Effector CD8-positive, alpha-beta T cell (primary cell): ENCODE measurements at places on chromosomes 12 and 14.
A peak's percentile ranks its signal among the peaks of the same experiment; 100 is the strongest.

DNA sequence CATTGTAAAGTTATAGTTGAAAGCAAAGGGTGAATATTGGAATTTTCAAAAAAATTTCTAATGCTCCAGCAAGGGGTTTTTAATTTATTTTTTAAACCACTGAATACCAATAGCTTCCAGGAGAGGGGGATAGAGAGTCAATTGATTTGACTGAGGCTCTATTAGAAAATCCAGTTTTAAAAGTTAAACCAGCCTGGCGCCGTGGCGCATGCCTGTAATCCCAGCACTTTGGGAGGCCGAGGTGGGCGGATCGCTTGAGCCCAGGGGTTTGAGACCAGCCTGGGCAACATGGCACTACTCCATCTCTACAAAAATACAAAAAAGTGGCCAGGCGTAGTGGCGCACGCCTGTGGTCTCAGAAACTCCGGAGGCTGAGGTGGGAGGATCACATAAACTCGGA is 150.1 kb downstream of the SLC38A4 start:
- no peak for DNase-seq

GRCh38 chr12:8899830-8900229 is 14.5 kb upstream of the PHC1 start:
- no peak for DNase-seq

DNA sequence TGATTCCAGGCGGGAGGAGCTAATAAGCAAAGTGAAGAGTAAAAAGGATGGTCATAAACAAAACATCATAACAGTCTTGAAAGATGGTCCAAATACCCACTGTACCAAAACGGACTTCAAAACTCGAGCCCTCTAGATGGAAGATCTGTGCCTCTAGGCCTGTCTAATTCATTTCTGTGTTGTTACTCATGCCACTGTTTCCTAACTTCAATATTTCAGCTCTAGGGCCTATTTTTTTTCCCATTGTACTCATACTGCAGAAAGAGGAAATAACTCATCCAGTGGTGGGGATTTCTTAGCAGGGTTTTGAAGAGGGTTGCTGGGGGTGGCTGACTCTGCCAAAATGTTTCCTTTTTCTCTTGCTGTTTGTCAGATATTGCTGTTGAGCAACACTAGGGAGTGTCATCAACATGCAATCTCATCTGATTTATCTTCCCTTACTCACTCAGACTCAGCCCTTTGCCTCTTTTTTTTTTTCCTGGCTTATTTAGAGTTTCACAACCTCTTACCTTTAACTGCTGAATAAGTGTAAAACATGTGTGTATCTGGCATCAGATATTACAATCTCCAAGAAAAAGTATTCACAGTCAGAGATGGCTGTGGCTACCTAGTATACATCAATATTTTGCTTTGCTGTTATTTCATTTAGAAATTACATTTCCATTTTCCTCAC is 189.6 kb downstream of the DUSP6 start:
- DNase-seq = no peak

DNA sequence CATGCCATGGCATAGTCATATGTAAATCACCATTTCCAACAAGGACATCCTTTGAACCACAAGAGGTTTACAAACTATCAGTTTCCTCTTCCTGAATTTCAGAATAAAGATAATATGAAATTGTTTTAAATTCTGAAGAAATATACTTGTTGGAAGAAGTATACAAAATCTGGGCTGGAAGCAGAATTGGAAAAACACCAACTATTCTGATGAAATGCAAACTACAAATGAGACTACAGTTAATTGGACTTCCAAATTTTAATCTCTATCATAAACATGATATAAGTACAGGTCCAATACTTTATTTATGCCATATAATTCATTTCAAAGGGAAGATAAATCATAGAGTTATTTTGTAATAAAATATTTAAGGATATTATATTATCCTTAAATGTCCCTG is 80.1 kb downstream of the NOVA1 start:
- no peak for DNase-seq

GRCh38 chr14:53174918-53175317 is 21.8 kb upstream of the DDHD1 start:
- DNase-seq = no peak

- DNase-seq = peak; percentile 58
These were observed 933.8 kb downstream of the TMEM121 start for GRCh38 chr14:106459971-106460730.

DNA sequence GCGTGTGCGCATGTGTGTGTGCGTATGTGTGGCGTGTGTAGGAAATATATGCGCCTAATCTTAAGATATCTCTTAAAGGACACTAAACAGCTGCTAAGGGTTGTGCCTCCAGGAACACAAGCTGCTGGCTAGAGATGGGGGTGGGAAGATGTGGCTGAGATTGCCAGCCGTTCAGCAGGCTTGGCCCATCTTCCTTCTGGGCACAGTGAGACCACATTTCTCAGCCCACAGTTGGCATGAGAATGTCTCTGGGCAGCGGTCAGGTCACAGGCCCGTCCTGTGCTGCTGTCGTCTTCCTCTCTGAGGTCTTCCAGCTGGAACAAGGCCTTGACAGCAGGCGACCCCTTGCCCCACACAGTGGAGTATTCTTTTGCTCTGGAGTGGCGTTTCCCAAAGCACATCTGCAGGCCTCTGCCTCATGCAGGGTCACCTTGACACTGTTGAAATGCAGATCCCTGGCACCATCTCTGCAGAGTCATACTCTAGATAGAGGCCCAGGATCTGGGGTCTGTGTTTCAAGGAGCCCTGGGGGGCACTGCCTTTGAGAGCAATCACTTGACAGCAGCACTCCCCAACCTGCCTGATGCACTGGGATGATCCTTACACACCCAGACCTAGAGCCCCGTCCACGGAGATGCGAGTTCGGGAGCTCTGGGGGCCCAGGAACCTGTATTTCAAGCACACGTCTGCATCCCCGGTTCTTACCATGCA is 335.5 kb upstream of the SFSWAP start:
- no peak for DNase-seq

- DNase-seq = no peak
These were observed 478.2 kb downstream of the GLT1D1 start for GRCh38 chr12:129331356-129332085.

DNA sequence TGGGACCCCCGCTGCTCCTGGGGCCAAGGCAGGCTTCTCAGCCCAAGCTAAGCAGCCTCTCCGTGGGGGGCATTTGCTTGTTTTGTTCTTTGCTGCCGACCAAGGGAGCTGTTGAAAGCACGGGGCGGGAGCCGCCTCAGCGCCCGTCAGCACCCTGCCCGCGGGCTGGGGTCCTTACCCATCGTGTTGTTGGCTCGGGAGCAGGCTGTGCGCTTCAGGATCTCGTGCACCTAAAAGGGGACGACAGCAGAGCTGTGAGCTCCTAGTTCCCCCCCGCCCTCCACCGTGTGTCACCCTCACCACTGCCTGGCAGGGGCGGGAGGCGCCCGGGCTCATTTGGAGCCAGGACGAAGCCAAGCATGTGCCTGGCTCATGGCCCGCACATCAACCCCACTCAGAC is 117.5 kb downstream of the ANO2 start:
- no peak for DNase-seq

- DNase-seq = peak; percentile 39
These were observed 1.7 kb upstream of the GPR68 start for GRCh38 chr14:91246051-91246852.

DNA sequence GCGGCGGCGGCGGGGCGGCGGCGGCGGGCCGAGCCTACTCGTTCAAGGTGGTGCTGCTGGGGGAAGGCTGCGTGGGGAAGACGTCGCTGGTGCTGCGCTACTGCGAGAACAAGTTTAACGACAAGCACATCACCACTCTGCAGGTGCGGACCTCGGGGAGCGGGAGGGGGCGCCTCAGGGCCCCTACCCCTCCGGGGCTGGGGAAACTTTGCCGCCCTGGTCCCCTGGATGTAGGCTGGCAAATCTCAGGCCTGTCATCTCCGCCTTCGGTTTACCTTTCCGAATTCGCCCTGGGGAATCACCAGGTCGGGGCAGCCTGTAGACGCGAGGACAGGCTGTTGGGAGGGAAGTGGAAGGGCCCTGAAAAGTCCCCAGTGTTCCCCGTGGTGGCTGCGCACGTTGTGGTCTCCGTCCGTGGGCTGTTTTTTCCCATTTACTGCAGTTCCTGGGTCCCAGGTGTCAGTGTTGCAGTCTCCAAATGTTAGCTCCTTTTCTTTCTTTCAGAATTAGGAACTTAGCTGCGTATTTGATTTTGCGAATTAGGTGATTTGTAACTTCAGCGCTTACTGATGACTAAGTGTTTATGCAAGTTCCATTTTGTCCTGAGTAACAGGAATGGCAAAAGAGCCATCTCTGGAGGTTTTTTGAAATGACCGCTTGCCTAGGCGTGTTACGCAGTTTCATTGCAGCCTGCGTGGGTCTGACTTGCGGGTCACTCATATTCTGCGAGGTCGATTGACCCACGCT is 656 bp downstream of the RAB21 start:
- peak; percentile 54 for DNase-seq

- DNase-seq = no peak
These were observed 75.3 kb upstream of the FAR2 start for GRCh38 chr12:29073631-29074239.

- DNase-seq = no peak
These were observed 35.1 kb downstream of the CCDC85C start for GRCh38 chr14:99568567-99569560.

GRCh38 chr12:89262855-89263552 is 89.3 kb downstream of the DUSP6 start:
- no peak for DNase-seq

DNA sequence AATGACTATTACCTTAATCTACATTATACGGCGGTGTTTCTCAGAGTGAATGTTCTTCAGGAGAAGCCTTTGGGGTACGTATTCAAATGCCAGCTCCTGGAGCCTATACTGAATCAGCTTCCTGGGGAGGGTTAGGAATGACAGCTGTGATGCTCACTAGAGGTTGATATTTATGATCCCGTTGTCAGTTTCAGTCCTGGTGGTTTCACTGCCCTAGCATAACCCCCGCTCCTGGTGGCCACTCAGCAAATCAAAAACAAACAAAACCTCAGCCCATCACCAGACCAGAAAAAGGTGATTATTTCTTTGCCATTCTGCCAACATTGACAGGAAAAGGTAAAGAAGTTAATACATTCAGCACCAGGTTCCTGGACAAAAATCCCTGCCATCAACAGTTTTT is 136.5 kb upstream of the CRY1 start:
- DNase-seq = no peak

GRCh38 chr12:90216815-90217214 is 508.2 kb upstream of the ATP2B1 start:
- no peak for DNase-seq

DNA sequence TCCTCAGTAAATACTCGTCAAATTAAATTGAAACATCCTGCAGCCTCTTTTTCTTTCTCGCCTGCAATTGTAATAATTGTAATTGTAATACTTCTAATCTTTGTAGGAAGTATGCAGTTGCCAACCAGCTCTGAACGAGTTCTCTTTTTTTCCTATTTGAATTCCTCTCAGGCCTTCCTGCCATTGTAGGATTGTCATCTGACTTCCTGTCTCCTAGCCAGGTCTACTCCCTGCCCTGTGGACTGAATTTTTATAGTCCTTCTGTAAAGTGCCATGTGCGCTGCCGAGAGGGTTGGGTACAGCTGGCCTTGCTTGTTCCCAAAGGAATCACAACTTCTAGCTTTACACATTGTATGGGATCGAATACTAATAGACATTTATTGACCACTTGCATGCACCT is 183.3 kb downstream of the SSPN start:
- no peak for DNase-seq

GRCh38 chr12:5560265-5560664 is 128.4 kb downstream of the NTF3 start:
- no peak for DNase-seq

DNA sequence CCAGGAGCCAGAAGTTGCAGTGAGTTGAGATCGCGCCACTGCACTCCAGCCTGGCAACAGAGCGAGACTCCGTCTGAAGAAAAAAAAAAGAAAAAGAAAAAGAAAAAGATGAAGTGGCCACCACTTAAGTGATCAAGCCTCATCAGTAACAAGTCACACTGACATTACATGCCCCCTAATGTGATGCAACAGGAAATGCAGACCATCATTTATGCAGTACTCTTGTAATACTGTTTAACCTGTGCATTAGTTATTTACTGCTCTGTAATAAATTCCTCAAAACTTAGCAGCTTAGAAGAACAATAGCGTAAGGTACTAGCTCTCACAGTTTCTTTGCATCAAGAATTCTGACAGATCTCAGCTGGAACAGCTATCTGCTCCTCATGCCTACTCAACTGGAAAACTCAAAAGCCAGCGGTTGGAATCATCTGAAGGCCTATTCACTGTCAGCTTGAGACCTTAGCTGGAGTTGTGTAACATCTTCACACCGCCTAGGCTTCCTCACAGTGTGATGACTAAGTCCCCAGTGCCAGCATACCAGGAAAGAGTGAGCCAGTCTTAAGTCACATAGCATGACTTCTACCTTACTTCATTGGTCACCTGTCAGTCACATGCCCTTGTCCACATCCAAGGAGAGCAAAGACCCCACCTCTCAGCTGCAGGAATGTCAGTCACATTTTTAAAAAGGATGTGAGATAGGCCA is 31.5 kb downstream of the EPS8 start:
- no peak for DNase-seq

DNA sequence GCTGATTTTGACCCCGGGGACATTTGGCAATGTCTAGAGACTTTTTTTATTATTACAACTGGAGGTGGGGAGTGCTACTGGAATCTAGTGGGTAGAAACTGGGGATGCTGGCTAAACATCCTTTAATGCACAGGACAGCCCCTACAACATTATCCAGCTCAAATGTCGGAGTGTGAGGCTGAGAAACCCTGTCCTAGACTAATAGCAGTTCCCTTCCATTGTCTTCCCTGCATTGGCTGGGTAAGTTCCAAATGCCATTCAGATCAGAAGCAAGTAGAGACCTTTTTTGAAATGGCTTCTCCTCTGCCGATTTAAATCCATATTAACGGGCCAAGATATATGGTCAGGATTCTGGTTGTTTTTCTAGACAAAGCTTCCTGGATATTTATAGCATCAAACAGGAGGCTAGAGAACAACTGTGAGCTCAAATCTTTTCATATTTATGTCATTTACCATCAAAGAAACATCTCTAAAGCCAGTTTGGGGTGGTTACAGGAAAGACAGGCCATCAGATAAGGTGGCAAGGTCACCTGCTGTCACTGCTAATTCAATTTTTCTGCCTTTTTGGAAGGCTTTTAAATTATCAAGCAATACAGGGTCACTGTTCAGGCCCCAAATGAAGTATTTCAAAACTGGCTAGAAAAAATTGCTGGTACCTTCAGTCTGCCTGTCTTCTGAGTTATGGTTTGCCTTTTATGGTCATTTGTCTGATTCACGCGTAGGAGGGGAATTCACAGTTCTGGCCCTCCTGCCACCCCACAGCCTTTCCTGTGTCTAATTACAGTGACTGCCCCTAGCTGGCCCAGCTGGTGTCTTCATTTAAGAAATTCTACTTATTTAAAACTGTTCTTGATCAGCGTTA is 20.1 kb upstream of the AKAP5 start:
- no peak for DNase-seq

DNA sequence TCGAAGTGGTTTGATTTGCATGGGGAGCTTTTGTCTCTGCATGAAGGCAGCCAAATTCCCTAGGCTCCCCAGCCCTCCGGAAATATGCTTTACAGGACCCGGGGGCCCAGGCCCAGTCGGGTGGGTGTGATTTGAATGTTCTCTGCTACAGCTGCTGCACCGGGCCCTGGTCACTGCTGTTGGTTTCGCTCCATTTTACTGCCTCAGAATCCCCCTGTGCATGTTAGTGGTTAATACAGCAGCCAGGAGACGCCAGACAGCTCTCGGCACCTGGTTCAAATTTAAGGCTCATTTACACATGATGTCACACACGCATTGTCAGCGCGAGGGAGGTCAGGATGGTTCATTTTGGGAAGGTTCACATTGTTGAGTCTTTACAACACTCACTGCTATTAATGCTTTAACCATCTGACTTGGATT is 99.6 kb downstream of the SLC38A6 start:
- no peak for DNase-seq
